ENCODE measurements at places on chromosomes 12 and 14.

- no peak for DNase-seq
Measured at GRCh38 chr12:131540138-131540623, 170.7 kb upstream of the SFSWAP start.

DNA sequence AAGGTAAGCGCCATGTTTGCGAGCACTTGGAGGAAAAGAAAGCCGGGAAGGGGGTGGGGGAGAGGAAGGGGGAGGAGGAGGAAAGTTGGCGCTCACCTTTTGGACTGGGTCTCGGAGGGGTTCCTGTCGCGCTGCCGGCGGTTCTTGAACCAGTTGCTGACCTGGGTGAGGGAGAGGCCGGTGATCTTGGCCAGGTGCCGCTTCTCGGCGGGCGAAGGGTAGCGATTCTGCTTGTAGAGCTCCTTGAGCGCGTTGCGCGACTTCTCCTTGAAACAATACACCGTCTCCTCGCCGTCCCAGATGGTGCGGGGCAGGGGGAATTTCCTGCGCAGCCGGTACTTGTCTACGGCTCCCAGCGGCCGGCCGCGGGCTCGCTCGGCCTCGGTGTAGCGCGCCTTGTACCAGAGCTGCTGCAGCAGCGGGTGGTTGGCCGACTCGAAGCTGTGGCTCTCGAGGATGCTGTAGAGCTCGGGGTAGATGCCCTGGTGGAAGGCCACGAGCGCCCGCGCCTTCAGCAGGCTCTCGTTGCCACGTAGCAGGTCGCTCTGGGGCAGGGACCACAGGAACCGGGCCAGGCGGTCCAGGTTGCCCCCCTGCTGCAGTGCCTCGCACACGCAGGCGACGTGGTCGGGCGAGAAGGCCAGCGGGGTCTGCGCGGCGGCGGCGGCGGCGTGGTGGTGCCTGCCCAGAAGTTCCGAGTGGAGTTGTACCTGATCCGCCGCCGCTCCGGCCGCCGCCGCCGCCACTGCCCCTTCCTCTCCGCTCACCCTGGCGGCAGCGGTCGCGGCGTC, 840 bp downstream of the SIX4 start:
- DNase-seq, result no peak

GRCh38 chr12:47964106-47964728, 821 bp downstream of the TMEM106C start:
- no peak for DNase-seq

GRCh38 chr12:105020241-105020962, 34.3 kb downstream of the NOPCHAP1 start:
- DNase-seq, result no peak

DNA sequence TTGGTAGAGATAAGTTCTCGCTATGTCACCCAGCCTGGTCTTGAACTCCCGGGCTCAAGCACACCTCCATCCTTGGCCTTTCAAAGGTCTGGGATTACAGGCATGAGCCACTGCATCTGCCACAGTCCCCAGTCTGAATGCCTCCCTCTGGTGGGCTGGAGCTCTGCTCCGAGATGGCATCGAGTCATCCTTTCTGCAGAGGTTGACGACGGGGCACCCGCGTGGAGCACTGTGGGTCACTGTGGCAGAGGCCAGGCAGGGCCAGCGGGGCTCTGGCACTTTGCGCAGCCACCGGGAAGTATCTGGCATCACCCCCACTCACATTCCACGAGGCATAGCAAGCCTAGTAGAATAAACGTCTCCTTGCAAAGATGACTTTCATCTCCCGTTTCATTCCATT, 163.3 kb upstream of the DIO3 start:
- no peak for DNase-seq

- DNase-seq, result no peak
Measured at GRCh38 chr14:76720382-76720813, 40.9 kb upstream of the VASH1 start.

- DNase-seq, result no peak
Measured at GRCh38 chr12:7439579-7440505, 4.1 kb downstream of the CD163L1 start.

DNA sequence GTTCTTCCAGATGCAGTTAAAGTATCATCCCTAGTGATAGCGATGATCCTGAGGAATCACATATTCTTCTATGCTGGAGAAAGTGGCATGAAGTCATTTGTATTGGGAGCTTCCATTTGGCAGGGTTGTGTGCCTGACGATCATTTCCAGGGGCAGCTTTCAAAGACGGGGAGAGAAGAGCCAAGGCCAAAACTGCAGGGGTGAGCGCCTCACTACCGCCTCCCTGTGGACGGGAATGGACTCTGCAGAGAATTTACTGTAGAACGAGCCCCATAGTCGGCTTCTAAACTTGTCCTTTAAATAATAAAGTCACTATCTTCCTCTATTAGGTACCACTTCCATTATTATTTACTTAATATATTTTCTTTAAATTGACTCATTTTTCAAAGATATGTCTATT, 555.9 kb upstream of the TMEM132C start:
- no peak for DNase-seq

DNA sequence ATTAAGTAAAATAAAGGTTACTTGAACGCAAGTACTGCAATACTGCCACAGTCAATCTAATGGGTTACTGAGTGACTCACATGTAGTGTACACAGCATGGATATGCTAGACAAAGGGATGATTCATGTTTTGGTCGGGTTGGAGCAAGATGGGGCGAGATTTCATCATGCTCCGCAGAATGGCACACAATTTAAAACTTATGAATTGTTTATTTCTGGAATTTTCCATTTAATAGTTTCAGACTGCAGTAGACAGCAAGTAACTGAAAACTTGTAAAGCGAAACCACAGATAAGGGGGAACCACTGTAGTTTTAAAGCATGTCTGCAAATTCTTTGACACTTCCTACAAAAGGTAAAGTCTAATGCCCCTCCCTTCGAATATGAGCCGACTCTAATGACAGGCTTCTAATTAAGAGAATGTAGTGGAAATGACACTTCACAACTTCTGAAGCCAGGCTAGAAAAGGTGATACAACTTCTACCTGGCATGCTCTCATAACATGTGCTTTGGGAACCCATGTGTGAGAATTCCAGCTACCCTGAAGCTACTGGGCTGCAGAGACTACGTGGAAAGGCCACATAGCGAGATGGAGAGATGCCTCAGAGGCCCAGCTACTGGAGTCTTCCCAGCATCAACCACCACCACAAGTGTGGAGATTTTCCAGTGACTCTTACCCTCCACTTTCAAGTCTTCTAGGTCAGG, 13.9 kb upstream of the TCP11L2 start:
- no peak for DNase-seq

DNA sequence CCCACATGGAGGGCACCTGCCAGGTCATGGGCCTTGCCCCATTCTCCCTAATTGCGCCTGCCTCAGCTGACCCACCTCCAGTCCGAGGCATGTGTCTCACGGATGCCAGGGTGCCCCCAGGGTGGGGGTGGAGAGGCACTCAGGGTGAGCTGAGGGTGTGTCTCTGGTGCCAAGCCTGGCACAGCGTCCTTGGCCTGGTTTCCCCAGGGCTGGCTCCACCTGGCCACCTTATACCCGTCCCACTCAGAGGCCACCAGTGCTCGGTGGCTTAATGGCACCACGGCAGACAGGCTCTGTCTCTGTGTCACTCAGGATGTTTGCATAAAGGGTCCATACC, 33.6 kb upstream of the TDRD9 start:
- DNase-seq, result no peak

DNA sequence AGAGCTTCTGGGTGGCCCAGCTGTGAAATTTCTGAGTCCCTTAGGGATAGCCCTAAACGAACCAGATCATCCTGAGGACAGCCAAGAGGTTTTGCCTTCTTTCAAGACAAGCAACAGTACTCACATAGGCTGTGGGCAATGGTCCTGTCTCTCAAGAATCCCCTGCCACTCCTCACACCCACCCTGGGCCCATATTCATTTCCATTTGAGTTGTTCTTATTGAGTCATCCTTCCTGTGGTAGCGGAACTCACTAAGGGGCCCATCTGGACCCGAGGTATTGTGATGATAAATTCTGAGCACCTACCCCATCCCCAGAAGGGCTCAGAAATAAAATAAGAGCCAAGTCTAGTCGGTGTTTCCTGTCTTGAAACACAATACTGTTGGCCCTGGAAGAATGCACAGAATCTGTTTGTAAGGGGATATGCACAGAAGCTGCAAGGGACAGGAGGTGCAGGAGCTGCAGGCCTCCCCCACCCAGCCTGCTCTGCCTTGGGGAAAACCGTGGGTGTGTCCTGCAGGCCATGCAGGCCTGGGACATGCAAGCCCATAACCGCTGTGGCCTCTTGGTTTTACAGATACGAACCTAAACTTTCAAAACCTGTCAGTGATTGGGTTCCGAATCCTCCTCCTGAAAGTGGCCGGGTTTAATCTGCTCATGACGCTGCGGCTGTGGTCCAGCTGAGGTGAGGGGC, 38.9 kb downstream of the DAD1 start:
- peak; percentile 36 for DNase-seq

- no peak for DNase-seq
Measured at GRCh38 chr12:70248876-70249275, 5.6 kb downstream of the CNOT2 start.

DNA sequence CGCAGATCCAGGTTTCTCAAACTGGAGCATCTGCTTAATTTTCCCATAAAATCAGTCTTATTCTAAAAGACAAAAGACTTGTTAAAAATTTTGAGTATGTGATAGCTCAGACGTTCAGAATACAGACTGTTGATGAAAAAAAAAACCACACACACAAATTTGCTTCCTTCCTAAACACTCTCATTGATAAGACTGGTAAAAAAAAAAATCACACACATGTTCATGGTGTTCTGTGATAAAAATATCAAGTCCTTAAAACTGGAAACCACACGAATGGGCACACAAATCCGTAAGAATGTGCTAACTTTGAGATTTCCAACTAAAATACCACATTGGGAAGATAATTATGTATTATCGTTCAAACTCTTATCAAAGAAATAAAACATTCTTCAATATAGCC, 6.7 kb upstream of the ARID4A start:
- no peak for DNase-seq

GRCh38 chr12:50925342-50925651, 27.0 kb upstream of the HIGD1C start:
- DNase-seq, result no peak

DNA sequence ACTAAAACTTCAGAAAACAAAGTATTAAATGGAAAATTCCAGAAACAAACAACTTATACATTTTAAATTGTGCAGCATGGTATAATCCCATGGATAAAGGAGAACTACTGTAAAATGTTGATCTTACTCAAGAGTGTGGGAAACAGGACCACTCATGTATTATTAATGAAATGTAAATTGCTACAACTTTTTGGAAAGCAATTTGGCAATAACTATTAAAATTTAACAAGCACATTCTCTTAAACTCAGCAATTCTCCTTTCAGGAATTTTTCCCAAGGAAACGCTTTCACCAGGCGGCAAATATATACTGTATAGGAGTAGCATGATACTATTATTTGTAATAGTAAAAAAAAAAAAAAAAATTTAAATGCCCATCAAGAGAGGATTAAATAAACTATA, 284.5 kb upstream of the AMIGO2 start:
- DNase-seq, result no peak

GRCh38 chr14:72290241-72290640, 358.0 kb downstream of the RGS6 start:
- no peak for DNase-seq

DNA sequence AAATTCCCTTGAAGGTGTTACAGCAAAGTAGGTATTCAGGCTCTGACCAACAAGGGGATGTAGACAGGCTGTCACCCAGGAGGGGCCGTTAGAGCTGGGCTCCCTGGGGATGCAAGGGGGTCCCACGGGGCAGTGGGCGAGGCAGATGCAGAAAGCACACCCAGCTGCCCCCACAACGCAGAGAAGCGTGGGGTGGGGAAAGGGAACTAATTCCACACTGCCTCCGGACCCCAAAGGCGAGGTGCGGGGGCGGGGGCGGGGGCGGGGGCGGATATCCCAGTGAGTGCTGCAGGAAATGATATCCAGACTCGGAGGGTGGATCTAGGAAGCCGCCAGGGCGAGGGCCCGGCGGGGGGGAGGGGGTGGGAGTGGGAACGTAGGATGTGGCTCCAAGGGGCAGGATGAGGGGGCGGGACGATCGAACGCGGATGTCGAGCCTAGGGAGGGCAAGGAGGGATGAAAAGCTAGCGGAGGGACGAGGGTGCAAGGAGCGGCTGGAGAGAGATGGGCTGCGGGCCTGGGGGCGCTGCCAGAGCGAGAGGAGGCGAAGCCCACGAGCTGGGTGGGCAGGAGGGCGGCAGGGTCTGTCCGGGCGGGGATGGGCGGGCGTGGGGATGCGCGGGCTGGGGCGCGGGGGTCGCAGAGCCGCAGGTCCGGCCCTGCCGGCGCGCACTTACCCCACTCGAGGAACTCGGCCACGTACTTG, 874 bp downstream of the CDC42BPB start:
- no peak for DNase-seq

DNA sequence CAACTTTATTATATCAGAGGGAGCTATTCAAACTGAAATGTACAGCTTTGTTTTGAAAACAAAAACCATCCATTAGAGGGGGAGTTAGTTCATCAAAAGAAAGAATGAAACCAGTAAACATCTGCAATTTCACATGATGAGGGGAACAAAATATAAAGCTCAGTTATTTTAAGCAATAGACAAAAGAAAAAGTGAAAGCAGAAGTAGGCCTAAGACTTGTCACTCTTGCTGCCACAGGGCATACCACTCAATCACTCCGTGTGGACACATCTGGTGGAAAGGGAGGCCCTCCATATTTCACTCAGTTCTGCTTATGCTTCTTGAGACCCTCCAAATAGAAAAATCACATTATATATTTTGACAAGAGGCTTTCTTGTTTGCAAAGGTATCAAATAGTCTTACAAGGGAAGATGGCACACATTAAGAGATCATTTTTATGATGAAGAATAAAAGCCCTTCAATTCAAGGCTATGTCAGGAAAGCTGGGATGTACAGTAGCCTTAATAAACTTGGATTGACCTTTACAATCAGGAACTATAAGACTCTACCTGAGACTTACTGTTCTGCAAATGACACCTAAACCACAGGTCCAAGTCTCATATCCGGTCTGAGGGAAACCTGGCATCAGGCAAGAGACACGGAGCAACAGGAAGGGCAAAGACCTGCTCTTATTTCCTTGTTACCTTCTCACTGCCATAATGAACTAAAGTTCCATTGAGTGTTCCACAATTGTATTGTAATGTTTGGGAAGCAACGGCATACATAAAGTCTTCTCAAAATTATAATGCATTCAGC, 222.5 kb upstream of the GRIP1 start:
- DNase-seq, result no peak

DNA sequence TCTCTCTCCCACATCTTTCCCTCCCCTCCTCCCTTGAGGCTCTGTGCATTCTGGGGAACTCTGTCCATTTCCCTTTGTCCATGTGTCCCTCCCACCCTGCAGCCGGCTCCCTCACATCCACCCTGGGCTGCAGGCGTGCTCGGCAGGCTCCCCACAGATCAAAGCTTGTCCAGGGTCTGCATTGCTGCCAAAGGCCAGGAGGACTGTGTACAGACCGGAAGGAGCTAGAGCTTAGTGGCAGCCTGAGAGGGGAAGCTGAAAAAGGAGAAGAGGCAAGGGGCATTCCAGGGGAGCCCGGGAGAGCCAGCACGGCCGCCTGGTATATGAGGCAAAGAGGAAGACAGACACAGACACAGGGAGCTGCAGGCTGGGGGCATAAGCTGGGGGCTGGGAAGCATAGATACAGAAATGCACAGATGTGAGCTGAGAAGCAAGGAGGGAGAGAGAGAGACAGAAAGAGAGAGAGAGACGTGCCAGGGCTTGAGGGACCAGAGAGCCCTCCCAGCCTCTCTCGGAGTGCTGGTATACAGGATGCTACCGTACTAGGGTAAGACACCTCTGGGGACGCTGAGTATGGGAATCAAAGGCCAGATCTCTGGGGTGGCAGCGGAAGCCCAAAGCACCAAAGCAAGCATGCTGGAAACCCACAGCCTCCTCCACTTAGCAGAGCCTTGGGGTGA, 3.3 kb downstream of the CD4 start:
- no peak for DNase-seq

All from stimulated activated CD4-positive, alpha-beta T cell treated with anti-CD3 and anti-CD28 coated beads, Interleukin-15, amount 100 ng/mL, for 1 hour (primary cell).